Epithelial cell of prostate (primary cell): ENCODE measurements at places on chromosomes 12 and 14.

- DNase-seq: no peak
Measured at GRCh38 chr14:56874375-56874774, 64.1 kb upstream of the OTX2 start.

- no peak for DNase-seq
Measured at GRCh38 chr14:77950371-77951063, 150.6 kb downstream of the ADCK1 start.

DNA sequence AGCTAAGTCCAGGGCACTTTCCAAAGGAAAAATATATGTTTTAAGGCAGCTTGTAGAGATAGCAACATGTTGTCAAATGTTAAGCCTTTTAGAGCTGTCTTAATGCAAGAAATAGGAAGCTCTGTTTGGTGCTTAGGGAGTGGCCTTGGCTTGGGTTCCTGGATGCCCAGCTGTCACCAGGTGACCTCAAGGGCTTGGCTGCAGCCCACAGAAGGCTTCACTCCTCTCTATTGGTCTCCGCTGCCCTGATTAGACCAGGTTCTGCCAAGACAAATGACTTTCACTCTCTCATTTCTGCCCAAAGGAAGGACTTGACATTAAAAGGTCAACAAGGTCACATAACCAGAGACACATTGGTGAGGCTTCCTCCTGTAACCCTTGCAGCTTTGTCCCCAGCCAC, 76.8 kb downstream of the WSCD2 start:
- DNase-seq: no peak

DNA sequence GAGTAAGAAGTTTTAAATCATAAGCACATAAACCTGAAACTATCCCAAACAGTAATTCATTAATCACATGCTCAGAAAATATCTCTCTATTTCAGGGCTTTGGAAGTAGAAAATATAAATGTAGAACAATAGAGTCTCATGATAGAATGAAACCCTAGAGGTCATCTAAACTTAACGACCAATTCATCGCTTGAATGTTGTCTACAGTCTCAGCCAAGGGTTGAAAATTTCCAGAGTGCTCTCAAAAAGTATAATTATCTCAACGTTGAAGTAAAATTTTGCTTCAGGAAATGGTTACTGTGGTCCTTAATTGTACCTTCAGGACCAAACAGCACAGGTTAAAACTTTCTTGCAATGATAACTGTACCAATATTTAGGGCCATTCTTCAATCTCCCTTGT, 1053.6 kb upstream of the SEL1L start:
- no peak for DNase-seq

DNA sequence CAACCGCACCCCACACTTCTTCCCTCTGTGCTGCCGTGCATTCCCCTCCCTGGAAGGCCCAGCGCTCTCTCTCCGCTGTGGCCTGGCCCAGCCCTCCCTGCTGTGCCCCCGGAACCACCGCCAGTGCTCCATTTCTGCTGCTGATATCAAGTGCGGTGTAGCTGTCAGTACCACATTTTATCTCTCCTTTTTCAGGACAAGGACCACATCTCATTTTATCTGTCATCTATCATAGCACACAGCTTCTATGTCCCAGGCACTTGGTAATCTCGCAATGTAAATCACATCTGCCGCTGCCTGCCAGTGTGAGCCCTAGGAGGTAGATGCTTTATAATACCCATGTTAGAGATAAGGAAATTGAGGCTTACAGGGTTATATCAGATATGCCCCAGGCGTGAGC, 18.3 kb downstream of the IL31 start:
- DNase-seq: no peak

- no peak for DNase-seq
Measured at GRCh38 chr14:45877981-45878380, 625.0 kb upstream of the MIS18BP1 start.

DNA sequence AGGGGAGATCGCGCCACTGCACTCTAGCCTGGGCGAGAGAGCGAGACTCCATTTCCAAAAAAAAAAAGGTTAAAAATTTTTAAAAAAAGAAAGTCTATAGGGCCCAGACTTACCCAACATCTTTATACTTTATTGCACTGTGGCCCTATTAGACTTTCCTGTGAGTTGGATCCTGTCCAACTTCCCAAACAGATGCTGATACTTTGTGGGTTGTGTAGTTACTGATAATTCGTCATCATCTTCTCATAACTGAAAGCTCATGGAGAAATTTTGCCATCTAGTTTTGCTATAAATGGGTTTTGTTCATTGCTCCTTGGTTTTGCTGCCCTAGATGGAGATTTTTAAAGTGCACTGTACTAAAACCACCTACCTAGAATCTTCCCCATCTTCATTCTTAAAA, 31.1 kb downstream of the APOBEC1 start:
- DNase-seq: no peak

GRCh38 chr12:70353780-70354660, 12.1 kb upstream of the KCNMB4 start:
- no peak for DNase-seq

DNA sequence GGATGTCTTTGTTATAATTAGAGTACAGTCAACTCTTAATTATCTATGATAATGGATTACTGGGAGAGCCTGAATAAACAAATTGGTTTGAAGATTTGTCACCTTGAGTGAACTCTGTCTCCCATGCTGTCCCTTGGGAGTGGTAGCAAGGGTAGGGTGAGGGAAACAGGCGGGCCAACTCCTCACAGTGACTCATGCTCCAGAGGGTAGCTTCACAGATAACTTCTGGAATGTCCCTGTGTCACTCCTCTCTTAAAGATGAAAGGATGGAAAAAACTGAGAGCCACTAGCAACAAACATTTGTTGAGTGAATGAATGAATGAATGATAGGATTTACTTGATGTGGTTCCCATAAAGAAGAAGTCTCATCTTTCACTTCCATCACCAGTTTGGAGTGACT, 53.5 kb downstream of the RASSF9 start:
- DNase-seq: no peak

DNA sequence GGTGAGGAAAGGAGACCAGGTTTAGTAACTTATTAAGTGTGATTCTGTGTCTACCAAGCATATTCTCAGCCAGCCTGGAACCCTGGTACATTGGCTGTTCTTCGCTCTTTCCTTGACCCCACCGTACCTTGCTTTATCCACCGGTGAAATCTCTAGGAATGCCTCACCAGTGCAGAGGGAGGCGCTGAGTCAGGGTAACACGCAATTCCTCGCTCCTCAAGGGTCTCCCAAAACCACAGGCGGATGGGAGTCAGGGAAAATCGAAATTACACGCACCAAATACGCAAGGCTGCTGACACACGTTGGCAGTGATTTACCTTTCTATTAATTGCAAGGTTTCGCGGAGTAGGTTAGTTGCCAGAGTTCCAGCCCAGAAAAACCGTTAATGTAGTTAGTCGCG, 845 bp downstream of the L3HYPDH start:
- DNase-seq: no peak

DNA sequence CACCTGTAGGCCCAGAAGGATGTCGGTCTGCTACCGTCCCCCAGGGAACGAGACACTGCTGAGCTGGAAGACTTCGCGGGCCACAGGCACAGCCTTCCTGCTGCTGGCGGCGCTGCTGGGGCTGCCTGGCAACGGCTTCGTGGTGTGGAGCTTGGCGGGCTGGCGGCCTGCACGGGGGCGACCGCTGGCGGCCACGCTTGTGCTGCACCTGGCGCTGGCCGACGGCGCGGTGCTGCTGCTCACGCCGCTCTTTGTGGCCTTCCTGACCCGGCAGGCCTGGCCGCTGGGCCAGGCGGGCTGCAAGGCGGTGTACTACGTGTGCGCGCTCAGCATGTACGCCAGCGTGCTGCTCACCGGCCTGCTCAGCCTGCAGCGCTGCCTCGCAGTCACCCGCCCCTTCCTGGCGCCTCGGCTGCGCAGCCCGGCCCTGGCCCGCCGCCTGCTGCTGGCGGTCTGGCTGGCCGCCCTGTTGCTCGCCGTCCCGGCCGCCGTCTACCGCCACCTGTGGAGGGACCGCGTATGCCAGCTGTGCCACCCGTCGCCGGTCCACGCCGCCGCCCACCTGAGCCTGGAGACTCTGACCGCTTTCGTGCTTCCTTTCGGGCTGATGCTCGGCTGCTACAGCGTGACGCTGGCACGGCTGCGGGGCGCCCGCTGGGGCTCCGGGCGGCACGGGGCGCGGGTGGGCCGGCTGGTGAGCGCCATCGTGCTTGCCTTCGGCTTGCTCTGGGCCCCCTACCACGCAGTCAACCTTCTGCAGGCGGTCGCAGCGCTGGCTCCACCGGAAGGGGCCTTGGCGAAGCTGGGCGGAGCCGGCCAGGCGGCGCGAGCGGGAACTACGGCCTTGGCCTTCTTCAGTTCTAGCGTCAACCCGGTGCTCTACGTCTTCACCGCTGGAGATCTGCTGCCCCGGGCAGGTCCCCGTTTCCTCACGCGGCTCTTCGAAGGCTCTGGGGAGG, at the start of gene LTB4R:
TSS of gene LTB4R (plus strand) at position 857 of the 959 bp plus-strand sequence. CDS start 4,150 bp downstream, outside the sequence.
- no peak for DNase-seq

DNA sequence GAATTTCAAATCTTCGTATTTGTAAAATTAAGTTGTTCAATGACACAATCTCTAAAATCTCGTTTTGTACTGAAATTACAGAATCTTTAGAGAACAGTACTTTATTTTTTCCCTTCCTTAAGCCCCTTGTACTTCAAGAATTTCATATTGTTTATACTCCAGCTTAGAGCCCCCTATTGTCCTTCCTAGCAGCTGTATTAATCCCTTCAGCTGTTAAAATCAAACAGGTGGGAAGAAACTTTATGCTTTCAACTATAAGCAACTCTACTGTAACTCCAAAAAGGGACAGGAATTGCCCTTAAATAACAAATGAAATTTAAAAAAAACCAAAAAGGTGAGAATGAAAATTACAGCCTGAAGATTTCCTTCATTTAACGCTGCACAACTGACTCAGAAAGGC, 1.7 kb downstream of the NACA start:
- no peak for DNase-seq

DNA sequence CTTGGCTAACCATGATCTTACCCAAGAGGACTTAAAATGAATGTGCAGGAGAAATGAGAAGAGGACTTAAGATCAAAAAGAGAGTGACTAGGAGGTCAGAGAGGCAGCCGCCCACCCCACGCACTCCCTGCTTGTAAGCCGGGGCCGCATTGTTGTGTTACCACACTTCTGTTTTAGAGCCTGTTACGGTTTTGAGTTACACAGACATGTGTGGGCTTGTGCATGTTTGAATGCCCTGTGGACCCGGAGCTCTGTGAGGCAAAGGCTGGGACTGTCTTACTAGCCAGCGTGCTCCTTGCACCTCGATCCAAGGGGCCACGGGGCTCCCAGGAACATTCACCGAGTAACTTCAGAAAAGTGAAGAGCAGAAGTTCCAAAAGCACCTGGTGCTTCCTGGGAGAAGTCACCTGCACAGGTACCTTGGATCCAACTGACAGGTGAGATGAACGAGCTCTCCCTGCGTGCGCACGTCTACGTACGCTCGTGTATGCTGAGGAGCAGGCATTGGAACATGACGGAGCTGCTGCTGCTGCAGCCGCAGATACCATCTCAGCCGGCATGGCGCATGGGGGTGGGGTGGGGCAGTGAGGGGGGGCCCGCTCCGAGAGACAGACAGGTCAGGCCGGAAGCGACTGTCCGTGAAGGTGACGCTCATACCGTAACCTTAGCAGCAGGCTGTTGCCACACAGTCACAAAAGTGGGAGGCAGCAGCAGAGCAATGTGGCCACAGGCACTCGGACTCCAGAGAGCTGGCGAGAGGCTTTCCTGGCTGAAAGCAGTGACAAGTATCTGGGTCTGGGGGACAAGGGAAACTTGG, 23.7 kb downstream of the SFSWAP start:
- no peak for DNase-seq

DNA sequence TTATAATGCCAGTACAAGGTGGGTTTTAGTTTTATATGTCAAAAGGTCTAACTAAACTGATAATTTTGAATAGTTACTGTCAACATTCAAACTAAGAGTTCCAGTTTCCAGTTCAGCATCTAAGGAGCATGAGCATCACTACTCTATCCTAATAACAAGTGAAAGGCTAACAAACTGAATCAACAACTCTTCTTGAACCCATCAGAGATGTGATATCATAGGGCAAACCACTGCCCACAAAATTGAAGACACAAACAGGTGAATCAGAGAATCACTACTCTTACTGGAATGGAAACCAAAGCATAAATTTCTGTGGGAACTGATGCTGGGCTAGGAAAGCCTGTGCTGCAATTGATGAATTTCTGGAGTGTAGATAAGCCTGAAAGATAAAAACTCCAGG, 140.7 kb upstream of the GRIP1 start:
- DNase-seq: no peak

GRCh38 chr14:88551980-88552431, 2.8 kb downstream of the PTPN21 start:
- DNase-seq: no peak

DNA sequence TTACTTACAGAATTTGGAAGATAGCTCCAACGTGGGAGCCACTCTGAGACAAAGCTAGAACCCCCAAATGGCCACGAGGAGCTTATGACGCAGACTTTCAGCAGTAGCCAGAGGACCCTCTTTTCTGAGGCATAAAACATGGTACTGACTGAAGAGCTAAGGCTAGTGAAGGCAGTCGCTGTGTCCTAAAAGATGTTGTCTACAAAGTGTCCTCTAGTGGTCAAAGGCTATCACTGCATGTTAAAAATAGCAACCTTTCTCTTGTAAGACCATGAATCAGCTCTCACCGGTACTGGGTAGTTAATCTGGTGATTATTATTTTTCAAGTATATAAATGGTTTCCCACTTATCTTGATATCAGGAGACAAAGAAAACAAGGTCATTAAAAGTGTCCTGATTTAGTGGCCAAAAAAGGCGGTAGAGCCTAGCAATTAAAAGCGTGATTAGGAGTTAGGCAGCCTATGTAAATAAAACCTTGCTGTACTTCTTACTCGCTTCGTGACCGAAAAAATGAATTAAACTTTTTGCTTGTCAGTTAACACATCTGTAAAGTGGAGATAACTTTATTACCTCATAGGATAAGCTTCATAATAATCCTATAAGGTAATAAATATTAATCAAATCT, 47.0 kb upstream of the LGR5 start:
- DNase-seq: peak; percentile 39

DNA sequence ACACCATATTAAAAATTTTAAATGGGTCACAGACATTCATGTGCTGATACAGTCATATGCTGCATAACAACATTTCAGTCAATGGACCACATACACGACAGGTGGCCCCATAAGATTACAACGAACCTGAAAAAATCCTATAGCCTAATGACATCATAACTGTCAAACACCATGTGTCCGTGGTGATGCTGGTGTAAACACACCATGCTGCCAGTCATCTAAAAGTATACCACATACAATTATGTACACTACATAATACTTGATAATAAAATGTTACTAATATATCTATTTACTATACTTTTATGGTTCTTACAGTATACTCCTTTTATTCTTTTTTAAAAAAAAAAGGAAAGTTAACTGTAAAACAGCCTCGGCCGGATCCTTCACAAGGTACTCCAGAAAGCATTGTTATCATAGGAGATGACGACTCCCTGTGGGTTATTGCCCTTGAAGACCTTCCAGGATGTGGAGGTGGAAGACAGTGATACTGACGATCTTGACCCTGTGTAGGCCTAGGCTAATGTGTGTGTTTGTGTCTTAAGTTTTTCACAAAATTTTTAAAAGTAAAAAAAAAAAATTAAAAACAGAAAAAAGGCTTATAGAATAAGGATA, 5.0 kb upstream of the TDG start:
- DNase-seq: no peak

- DNase-seq: no peak
Measured at GRCh38 chr12:46667551-46667950, 158.2 kb downstream of the SLC38A4 start.
